NCI-H2171 treated with DMSO at 0.1 percent for 48 hours (cell line): ENCODE measurements at places on chromosomes 16 and 17.

- DNase-seq: no peak
These were observed 7.4 kb downstream of the ZNF750 start for GRCh38 chr17:82832411-82832810.

- no peak for DNase-seq
These were observed 155.2 kb upstream of the EEF2KMT start for GRCh38 chr16:5252791-5253190.

- no peak for DNase-seq
These were observed 23.0 kb downstream of the WNT3 start for GRCh38 chr17:46795379-46795952.

GRCh38 chr16:67456391-67457081 lies 24.4 kb downstream of the ATP6V0D1 start:
- DNase-seq: no peak

DNA sequence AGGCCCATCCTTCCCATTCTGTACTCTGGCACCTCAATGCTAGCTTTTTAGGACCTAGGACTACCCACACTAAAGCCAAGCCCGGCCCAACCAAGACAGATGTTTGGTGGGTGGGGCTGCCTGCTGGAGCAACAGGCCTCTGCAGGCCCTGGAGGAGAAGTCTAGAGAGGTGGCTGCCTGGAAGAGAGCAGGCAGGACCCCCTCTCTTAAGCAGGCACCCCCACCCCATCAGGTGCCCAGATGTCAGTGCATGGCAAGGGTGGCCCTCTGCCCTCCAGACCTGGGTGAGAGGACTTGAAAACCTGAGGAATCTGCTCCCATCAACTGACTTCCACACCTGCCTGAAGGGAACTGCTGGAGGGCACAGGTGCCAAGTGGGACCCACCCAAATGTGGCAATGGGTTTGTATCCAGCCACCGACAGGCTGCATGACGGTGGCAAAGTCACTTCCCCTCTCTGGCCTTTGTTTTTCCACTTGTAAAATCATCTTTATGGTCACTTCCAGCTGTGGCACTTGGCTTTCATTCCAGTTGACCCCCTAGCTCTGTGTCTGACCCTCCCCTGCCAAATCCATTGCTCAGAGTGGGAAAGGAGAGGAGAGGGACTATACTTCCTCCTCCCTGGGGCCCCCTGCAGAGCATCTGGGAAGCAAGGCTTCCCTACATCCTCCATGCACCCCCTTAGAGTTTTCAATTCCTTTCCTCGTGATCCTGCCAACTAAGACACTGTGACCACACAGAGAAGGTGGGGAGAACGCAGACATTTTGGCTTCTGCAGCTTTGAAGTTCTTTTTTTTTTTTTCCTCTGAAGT lies 1.7 kb upstream of the STAT5A start:
- DNase-seq: peak; percentile 64

GRCh38 chr17:76865174-76865573 lies 3.0 kb upstream of the MGAT5B start:
- DNase-seq: no peak

- peak; percentile 84 for DNase-seq
These were observed 87.7 kb downstream of the RMI2 start for GRCh38 chr16:11432856-11433395.

- no peak for DNase-seq
These were observed 111.9 kb downstream of the XYLT1 start for GRCh38 chr16:17358846-17359245.

GRCh38 chr17:4623249-4623648 lies 18.2 kb downstream of the ALOX15 start:
- DNase-seq: no peak
